ENCODE measurements at places on chromosomes 4 and X. TPM values are rescaled to one million over a fixed set of nuclear protein-coding genes. Genes with fewer than 3 reads are reported as not detected.

Gene GRK4
- 16.5 TPM for total RNA-seq

Gene FGB
- total RNA-seq, result not detected

Gene PABPC5
- total RNA-seq, result 1.8 TPM

Gene SATL1
- total RNA-seq, result not detected

Gene NKAP
- total RNA-seq, result 6.0 TPM

Gene PRDM8
- 7.8 TPM for total RNA-seq

Gene C4orf51
- not detected for total RNA-seq

Gene SMPX
- not detected for total RNA-seq

Data from fibroblast of the aortic adventitia (primary cell).